ENCODE measurements at places on chromosomes 4 and X.

- peak; percentile 45 for DNase-seq
Measured at GRCh38 chrX:155263854-155264628, at the start of gene RAB39B. Gene RAB39B, minus strand, starts transcription at chrX:155264491. Its CDS starts 203 bp downstream, at chrX:155264288.

DNA sequence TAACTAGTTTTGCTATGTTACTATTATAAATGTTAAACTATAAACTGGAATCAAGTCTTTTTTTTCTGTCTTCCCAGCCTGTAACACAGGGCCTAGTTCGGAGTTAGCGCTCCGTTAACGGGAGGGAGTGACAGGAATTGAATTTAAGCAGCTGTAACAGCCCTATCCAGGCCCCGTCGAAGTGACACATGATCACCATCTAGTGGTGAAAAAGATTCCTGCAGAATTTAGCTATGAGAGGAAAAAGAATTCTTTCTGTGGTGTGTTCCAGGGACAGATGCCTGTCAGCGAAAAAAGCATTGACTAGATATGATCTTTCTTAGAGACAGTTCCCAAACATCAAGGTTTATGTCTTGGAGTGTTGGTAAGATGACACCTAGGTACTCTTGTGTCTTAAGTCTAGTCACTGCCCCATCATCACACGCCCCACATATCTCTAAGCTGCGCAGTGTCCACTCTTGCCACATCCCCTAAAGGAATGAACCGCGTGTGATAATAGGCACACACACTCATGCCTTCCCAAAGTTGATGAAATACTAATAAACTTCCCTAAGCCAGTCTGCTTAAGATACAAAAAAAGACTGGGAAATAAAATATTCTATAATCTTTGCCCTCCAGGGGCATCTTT lies 2.1 kb downstream of the GAB3 start:
- peak; percentile 29 for DNase-seq

- no peak for DNase-seq
Measured at GRCh38 chrX:131958724-131959123, 64.4 kb upstream of the STK26 start.

DNA sequence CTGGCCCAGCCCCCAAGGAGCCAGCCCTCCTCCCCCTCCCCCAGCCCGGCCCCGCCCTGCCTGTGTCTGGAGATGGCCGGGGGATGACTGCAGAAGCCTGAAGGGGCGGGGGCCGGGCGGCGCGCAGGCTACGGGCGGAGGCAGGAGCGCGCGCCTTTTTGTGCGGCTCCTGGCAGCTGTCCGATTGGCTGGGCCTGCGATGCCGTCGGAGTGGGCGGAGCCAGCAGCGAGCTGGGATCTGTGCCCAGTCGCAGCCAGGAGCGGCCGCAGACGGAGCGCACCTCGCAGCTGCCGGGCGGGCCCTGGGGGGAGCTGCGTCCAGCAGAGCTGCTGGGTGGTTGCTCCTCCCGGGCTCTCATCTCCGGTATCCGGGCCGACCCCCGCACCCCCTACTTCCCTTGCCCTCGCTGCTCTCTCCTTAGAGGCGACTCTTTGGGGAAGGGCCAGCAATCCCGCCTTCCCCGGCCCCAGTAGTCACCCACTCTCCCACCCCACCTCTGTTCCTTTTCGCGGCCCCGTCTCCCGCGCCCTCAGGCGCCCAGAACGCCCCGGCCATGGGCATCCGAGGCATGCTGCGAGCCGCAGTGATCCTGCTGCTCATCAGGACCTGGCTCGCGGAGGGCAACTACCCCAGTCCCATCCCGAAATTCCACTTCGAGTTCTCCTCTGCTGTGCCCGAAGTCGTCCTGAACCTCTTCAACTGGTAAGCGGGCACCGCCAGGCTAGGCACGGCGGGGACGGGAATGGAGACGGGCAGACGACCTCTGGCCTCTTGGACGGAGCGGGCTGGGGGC lies at the start of gene GABRQ:
Gene GABRQ (plus strand): TSS at position 247 of the 794 bp plus-strand sequence. CDS start 308 bp downstream, at position 555.
- peak; percentile 19 for DNase-seq

DNA sequence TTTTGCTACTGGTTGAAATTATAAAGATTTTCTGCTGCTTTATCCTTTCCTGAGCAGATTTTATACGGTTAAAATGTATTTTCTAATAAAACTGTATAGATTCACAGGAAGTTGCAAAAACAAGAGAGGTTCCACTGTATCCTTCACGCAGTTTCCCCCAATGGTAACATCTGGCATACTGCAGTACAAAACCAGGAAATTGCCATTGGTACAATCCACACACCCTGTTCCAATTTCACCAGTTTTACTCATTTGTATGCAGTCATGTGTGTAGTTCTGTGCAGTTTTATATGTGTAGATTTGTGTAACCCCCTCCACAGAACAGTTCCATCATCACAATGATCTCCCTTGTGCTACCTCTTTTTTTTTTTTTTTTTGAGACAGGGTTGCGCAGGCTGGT lies 20.0 kb downstream of the DDX3X start:
- no peak for DNase-seq

DNA sequence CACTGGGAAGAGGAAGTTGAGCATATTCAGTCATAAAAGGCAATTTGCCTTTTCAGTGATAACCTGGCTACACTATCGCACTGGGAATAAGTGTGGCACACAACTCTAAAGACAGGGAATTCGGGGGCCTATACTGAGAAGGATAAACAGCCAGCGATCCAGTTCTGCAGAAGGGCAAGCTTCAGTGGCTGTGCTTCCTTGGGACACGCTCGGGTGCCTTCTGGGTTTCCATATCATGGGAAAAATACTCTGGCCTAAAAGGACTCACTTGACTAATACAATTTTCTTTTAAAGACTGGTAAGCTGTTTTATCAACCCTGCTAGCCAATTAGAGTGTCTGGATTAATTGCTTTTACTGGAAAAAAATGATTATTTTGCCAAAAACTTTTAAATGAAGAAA lies 58.5 kb downstream of the TENM3 start:
- no peak for DNase-seq

DNA sequence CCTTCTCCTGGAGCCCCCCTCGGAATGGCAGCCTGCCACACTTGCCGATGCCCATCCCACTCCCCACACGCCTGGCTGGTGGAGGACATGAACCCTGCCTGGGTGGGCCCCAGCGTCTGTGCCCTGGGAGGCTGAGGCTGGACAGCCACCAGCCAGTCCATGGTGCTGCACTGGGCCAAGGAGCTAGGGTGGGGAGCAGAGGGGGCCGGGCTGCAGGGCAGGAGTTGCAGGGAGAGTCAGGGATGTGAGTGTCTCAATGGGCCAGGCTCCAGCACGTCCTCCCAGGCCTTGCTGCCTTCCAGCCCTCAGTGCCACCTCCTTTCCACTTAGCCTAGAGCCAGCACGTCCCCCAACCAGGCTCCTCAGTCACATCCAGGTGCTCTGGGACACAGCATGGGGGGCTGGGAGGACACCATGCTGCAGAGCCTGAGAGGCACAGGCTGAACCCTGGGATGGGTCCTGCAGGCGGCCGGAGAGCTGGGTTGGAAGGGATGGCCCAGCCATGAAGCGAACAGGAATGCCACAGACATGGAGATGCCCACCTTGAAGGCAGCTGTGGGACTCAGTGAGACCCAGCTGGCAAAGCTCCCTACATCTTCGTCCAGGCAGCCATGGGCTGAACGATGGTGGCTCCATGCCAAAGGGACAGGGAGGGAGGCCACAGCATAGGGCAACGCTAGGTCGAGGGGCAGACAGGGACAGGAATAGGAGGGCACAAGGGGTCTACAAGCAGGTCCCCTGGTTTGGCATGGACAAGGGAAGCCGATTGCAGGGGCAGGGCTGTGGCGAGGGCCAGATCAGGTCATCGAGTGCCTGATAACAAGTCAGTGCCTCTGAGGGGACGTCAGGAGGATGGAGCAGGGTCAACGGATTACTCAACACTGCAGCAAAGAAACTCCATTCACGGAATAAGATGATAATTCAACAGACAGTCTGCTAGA lies 30.1 kb upstream of the MXD4 start:
- no peak for DNase-seq

Data from NCI-H226 (cell line).